ENCODE measurements at places on chromosomes 7 and 10.

- no peak for DNase-seq
Observed at GRCh38 chr10:50653142-50653541, 29.4 kb upstream of the SGMS1 start.

GRCh38 chr10:120931423-120931822 lies 80.3 kb downstream of the WDR11 start:
- DNase-seq: no peak

DNA sequence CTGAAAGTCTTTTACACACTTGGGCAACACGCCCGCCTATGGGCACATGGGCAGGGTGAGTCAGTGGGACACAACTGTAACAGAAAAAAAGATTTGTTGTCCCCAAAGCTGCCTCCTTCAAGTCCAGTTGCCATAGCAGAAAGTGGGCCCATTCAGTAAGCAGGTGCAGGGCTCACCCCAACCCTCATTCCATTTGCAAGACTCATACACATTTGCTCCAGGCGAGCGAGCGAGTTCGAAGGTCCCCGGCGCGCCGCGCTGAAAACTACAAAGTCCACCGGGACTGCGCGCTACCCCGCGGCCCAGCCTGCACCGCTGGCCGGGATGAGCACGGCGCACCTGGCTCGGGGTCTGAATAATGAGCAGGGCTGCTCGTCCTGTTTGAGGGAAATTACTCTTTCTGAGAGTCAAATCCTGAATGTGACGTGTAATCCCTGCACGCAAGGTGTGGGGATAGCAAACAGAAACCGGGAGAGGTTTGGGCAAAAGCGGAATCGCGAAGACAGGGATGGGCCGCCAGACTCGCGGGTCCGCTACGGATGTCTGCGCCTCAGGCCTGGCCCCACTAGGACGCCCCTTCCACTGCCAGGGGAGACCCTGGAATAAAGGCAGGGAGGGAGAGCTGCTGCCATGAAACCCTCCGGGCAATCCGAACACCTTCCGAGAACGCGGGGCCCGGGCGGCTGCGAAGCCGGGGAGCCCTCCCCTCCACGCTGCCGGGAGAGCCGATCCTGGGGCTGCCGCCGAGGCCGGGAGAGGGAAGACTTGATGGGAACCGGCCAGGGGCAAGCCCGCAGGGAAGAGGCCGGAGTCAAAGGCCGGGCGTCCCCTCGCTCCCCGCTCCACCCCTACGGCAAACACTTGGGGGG lies 982 bp downstream of the COBL start:
- no peak for DNase-seq

DNA sequence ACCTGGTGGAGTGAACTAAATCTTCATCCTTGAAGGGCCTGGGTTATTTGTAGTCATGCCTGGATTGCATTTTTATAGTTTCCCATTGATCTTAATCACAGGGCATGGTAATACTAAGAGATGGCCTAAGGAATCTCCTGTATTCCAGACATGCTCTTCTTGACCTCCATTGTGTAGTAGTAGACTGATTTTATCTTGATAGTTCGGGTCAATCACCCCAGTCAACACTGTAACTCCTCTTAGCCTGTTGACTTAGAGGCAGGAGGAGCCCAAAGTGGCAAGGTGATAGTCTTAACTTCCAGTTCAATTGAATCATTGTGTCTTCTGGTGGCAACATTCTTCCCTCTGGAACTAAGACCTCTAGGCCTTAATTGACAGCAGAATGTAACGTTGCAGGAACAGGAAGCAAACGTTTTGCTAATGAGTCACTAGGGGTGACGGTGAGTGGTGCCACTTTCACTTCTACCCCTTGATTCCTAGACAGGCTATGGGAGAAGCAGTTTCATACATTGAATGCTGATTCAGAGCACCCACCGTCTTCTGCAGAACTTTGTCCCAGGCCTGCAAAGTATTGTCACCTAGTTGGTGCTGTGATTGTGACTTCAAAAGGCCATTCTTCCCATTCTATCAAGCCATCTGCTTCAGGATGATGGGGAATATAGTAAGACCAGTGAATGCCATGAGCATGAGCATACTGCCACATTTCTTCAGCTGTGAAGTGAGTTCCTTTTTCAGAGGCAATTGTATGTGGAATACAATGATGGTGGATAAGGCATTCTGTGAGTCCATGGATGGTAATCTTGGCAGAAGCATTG lies 24.0 kb upstream of the PAPSS2 start:
- DNase-seq: peak; percentile 33
